ENCODE measurements at places on chromosomes 2 and 18.

GRCh38 chr2:212254339-212254738, 284.3 kb downstream of the ERBB4 start:
- DNase-seq: no peak

- DNase-seq: no peak
Measured at GRCh38 chr2:72423756-72424155, 276.1 kb upstream of the CYP26B1 start.

- no peak for DNase-seq
Measured at GRCh38 chr18:23645568-23646175, 17.0 kb downstream of the ANKRD29 start.

DNA sequence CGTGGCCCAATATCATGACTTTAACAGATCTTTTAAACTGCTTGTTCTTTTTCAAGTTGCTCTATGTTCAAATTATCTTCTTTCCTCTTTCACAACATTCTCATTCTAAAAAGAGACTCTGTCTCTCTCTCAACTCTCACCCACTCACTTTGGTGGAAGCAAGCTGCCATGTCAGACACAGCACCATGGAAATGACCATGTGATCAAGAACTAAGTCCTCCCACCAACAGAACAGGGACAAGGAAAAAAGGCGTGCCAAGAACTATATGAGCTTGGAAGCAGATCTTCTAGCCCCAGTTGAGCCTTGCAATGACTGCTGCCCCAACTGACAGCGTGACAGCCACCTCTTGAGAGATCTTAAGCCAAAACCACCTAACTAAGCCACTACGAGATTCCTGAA, 23.9 kb downstream of the BAZ2B start:
- no peak for DNase-seq

- DNase-seq: no peak
Measured at GRCh38 chr2:167404627-167405284, 516.5 kb downstream of the XIRP2 start.

GRCh38 chr2:199603721-199604291, 146.1 kb upstream of the SATB2 start:
- DNase-seq: no peak

GRCh38 chr2:41894563-41895333, 153.1 kb upstream of the PKDCC start:
- no peak for DNase-seq

DNA sequence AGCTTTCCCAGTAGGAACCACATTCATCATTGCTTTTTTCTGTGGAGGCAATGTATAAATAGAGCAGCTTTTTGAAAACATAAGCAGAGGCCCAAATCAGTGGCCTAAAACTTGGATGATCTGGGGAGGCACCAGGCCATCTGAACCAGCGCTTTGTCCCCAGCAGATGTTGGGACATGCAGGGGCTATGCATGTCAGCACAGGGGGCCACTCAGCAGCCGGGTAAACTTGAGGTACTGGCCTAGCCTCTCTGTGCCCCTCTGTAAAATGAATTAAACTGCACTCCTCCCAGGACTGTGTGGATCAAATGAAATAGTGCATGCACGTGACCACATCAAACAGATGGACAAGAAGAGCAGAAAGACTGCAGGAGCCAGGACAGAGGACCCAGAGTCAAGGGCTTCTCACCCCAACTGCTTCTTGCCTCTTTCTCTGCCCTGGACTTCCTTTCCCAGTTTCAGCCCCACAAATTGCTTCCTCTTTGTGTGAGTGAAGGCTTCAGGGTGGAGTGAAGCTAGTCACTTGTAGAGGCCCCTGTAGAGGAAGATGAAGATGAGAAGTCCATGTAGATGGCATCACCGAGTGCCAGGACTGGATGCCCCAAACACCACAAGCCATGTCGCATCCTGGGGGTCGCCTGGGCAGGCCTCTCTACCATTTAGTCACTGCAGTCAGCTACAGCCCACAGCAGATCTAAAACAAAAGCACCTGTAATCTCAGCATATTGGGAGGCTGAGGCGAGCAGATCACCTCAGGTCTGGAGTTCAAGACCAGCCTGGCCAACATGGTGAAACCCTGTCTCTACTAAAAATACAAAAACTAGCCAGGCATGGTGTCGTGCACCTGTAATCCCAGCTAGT, 53.2 kb downstream of the IMPA2 start:
- DNase-seq: no peak
